ENCODE measurements at places on chromosomes 12 and 14.

- no peak for DNase-seq
These were observed 283.0 kb upstream of the RTL1 start for GRCh38 chr14:101186544-101186943.

GRCh38 chr14:50335389-50335788 is 23.3 kb downstream of the DMAC2L start:
- no peak for DNase-seq

DNA sequence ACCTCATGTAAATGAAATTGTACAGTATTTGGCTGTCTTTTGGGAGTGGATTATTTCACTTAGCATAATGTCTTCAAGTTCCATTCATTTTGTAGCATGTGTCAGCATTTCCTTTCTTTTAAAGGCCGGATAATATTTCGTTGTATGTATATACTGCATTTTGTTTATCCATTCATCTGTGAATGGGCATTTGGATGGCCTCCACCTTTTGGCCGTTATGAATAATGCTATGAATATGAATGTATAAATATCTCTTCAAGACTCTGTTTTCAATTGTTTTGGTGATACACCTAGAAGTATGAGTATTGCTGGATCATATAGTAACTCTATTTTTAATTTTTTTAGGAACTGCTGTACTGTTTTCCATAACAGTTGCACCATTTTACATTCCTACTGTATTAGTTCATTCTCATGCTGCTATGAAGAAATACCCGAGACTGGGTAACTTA is 164.9 kb downstream of the DYRK2 start:
- DNase-seq, result no peak

DNA sequence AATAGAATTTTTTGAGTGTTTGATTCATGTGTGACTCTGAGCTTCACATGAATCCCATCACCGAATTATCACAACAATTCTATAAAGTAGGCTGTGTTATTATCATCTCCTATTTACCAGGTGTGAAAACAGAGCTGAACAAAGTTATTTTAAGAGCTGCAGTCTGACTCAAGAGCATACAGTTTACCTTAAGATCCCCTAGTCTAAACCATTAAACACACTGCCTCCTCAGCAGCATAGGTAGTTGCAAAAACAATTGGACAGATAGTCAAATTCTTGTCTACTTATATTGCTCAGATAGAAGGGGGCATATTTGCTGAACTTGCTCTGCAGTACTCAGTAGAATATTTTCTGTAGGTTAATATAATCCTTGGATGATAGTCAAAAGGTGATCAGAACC is 219.8 kb upstream of the ATP2B1 start:
- DNase-seq, result no peak

DNA sequence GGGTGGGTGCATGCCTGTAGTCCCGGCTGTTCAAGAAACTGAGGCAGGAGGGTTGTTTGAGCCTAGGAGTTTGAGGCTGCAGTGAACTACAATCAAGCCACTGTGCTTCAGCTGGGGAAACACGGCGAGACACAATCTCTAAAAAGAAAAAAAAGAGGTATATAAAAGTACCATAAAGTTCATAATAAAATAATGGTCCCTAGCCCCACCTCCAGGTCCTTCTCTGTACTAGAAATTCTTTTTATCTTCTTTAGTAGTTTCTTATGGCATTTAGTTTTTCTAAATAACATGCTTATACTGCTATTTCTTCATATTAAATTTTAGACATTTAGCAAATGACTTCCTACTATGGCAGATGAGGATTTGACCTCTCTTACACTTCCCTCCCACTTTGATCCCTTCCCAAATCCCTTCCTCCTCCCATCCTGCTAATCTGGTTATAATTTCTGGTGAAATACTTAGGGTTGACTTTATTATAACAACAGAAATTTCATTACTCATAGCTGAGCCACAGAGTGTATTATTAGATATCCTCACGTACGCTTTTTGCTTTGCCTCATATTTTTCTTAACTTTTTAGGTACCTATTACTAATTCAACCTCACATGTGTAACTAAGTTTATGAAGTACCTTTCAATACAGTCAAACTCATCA is 94.7 kb downstream of the SLC41A2 start:
- no peak for DNase-seq

DNA sequence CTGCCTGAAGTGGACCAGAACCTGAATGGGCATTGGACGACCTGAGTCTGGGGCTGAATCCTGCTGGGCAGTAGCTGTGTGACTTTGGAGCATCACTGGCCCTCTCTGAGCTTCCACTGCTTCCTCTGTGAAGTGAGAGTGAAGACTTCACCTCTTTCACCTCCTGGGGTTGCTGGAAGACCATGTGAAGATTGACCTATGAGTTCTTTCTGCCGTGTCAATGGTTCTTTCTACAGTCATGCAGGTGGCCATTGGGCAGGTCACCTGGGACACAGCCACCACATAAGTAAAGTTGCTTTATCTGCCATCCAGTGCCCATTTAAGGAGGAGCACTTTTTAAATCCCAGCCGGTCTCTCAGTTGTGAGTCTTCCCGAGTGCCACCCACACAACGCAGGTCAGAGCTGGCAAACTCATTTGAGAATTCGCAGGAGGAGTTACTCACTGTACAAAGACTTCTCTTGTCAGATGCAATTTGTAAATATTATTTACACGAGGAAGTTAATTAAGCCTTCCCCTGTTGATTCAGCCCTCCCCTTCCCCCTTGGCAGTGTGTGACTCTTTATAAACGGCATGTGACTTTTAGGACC is 74.8 kb upstream of the TCL1B start:
- no peak for DNase-seq

- peak; percentile 90 for DNase-seq
These were observed 27.0 kb downstream of the RIN3 start for GRCh38 chr14:92540472-92541048.

DNA sequence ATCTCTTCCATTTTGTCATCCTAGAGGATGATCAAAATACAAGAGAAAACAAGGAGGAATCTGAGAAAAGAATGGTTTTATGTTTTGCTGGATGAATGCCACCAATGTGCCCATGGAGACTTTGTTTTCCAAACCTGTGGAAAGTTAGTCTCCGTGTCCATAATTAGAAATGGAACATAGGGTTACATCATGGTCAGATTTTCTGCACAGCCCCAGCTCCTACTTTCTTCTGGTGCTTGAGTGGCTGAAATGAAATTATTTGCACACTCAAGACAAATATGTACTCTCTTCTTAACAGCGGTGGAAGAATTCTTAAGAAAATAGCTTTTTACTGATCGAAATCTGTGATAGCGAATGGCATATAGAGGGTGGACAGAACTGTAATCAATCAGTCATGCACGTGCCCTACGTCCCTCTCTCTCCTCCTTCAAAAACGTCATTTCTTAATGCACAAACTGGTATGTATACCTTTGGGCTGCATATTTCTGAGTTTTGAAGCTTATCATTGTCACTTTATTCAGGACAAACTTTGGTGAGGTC is 825.2 kb downstream of the AACS start:
- no peak for DNase-seq

DNA sequence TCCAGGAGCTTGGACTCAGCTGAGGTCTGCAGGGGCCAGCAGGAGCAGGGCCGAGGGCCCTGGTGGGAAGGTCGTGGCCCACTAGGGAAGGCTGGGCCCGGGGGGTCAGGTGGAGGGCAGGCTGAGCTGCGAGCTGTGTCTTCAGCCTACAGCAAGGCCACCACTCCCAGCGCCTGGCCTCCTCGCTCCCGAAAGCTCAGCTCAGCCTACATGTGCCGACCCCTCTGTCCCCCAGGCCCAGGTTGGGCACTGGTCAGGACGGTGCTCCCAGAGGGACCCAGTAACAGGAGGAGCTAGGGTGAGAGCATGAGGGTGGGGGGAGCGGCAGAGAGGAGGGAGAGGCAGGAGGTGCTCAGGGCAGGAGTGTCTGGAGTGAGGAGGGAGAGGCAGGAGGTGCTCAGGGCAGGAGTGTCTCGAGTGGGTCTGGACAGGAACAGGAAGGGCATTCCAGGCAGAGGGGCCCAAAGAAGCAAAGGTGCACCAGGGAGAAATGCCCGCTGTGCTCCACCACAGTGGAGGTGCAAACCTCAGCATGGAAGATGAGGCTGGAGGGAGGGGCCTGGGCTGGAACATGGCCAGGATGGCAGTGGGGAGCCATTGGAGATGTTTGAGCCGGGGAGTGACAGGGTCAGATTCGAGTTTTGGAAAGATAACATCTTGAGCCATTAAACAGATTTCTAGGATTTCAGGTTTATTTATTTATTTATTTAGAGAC is 29.1 kb upstream of the GPR132 start:
- peak; percentile 67 for DNase-seq

GRCh38 chr14:72782817-72783216 is 111.1 kb downstream of the DPF3 start:
- no peak for DNase-seq

DNA sequence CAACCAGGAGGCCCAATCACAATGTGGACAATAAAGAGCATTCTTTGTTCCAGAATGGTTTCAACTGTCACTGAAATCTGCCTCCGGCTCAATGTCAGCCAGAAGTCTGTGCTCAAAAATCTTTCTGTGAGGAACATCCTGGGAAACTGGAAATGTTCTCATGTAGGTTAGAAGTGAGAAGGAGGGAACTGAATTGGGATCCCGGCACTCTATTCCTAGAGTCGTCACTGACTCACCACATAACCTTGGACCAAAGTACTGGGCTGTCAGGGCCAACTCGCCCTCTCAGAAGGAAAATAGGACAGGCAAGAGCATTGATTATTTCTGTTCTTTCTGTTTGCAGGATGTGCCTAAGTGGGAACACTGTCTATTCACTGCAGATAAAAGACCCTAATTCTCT is 57.6 kb downstream of the PRKAB1 start:
- DNase-seq, result no peak

DNA sequence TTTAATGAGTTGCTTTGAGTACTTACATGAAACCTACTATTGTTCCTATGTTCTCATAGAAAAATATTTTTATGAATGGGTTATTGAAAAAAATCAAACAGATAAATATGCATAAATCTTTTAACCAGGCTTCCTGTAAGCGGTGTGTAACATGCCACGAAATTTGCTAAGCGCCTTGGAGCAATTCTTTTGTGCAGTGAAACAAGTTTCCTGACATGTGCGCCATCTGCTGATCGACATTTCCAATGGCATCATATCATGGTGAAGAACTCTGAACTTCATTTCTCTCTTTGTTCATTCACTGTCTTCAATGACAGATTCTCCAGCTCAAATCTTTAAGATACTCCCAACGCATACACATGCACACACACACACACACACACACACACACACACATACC is 145.6 kb upstream of the NAV3 start:
- no peak for DNase-seq

GRCh38 chr14:70289138-70289537 is 70.3 kb downstream of the COX16 start:
- no peak for DNase-seq

DNA sequence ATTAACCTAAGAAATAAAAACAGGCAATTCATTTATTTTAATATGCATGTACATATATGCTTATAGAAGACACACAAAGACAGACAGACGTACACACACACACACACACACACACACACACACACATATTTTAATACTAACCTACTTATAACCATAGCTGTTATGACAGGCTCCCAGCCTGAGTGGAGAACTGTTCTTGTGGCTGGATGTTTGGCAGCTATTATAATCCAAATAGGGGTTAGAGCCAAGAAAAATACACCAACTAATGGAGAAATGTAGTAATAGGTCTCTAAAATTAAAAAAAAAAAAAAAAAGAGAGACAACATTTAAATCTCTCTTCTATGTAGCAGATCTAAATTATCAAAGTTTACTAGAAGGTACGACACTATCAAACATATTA is 91.8 kb downstream of the SLC41A2 start:
- DNase-seq, result no peak

GRCh38 chr14:90577661-90578282 is 180.9 kb downstream of the CALM1 start:
- no peak for DNase-seq

GRCh38 chr14:65849558-65849957 is 437.0 kb downstream of the FUT8 start:
- no peak for DNase-seq

DNA sequence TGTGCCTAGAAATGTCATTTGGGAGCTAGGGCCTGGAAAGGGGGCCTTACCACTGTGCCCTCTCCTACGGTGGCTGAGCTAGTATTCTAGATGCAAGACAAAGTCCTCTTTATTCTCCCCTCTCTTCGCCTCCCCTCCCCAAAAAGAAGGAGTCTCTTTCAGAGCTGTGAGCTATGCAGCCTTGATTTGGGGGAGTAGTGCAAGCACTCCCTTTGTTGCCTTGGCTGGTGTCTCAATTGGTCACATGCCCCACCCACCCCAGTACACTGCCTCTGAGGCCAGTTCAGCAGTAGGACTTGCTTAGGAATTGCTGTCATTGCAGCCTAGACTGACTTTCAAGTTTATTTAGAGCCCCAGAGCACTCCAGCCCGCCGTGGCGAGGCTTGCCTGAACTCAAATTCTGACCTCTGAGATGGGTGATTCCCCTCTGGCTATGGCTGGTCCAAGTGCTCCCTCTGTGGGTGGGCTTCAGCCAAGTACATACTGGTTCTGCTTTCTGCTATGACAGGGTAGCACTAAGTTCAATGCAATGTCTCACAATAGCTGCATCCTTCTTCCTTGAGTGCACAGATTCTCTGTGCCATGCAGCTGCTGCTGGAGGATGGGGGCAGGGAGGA is 37.0 kb upstream of the FBXO33 start:
- DNase-seq, result no peak

DNA sequence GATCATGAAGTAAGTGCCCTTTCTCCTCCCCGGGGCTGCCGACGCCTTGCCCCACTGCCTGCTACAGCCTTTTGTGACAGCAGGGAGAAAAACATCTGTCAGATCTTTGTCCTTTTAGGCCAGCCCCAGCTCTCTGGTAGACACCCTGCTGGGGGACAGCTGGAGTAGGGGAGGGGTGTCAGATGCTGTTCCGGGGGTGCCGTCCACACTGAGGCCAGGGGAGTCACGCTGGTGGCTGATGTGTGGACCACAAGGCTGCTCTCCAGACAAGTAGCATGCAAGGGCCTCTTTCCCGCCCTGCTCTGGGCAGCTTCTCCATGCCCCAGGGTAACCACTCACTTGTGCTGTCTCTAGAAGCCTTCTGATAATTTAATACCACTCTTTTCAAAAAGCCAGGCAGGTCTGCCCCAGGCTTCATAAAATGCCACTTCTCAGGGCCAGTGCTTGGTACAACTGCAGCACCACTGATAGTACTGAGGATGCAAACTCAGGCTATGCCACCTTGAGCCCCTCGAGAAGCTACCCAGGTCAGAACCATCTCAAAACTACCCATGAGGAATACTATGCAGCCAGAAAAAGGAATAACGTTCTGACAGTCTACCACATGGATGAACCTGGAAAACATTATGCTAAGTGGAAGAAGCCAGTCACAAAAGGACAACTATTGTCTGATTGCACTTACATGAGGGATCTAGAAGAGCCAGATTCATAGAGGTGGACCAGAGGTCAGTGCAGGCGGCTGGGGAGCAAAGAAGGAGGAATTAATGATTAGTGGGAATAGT is 66.0 kb upstream of the RIN3 start:
- DNase-seq, result no peak
